ENCODE measurements at places on chromosomes 2 and 18.

DNA sequence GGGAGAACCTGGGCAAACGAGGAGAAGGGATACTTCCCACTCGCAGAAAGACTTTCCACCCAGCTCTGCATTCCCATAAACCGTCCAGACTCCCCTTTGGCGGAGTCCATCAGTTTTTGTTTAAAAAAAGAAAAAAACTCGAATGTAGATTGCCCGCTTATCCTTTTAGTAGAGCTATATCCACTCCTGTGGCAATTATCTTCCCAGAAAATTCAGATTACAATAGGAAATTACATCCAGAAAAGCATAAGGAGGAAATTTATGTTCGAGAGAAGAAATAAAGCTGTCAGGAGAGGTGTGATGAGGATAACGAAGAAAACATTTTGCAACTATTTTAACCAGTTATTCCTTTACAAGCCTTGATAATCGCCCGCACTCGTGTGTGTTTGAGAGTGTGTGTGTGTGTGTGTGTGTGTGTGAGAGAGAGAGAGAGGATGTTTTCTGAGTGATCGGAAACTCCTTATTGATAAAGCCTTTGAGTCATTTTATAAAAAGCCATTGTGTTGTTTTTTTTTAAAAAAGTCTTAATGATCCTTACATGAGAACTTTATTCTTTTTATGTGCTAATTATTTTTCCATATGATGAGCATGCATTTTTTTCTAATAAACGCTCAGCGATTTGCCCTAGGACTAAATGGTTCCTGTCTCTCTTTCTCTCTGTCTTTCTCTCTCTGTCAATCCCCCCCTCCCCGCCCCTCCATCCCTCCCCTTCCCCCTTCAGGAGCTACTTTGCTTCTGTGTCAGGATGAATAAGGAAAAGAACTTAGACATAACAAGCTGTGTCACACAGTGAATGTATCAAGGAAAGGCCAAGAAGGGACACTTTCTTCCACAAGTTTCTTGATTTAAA is 1.1 kb upstream of the PPP3R1 start:
- peak; percentile 78 for DNase-seq

GRCh38 chr2:68434981-68435380 is 32.1 kb downstream of the FBXO48 start:
- DNase-seq = peak; percentile 76

DNA sequence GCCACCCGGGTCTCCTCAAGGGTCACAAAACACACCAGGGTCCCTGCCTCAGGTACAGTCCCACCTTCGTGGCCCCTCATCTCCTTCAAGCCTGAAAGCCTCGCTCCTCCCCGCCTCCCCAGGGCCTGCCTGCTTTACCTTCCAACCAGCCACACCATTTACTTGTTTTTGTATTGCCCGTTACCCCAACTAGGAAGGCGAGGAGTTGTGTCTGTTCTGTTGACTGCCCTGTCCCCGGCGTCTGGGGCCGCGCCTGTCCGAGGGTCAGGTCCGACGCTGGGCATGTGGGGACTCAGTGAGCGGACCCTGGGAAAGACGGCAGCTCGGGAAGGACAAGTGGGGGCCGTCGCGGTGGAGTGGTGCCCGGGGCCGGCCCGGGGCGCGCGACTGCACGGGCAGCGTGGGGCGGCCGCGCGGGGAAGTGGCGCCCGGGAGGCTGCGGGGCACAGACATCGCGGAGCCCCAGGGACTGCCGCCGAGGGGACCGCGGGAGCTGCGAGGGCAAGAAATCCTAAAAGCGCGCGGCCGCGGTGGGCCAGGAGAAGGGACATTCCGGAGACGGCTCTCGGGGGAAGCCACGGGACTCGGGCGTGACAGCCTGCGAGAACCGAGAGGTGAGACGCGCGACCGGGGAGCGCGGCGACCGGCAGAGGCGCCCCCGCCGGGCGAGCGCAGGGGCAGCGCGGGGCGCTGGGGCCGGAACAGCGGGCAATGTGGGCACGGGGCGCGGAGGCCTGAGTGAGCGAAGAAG is 797 bp upstream of the GRHL1 start:
- DNase-seq = no peak

GRCh38 chr2:235183786-235184185 is 232.0 kb downstream of the SH3BP4 start:
- no peak for DNase-seq

Data from Karpas-422 (cell line).